Left renal cortex interstitium (tissue), 4 donors: ENCODE measurements at places on chromosomes 6 and 20. TPM values are rescaled to one million over a fixed set of nuclear protein-coding genes. Genes with fewer than 3 reads are reported as not detected.

- no peak for DNase-seq
Observed at GRCh38 chr6:170093658-170094596, 197.0 kb downstream of the DLL1 start.

- DNase-seq = no peak
Observed at GRCh38 chr6:106411643-106412200, 51.2 kb downstream of the CRYBG1 start.

DNA sequence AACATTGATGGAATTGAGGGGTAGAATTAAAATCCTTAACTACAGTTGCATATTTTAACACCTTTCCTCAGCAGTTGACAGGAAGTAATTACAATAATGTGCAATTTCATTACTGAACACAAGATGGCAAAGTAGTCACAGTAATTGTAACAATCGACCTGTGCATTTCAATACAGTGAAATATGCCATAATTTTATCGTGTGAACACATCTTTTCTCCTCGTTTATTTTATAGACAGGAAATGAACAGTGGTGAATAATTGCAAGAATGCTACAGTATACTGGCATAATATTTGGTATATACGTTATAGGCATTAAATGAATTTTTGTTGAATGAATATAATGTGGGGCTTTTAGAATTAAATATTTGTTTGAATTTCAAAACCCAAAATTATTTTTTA, 25.0 kb downstream of the CYB5R4 start:
- no peak for DNase-seq

DNA sequence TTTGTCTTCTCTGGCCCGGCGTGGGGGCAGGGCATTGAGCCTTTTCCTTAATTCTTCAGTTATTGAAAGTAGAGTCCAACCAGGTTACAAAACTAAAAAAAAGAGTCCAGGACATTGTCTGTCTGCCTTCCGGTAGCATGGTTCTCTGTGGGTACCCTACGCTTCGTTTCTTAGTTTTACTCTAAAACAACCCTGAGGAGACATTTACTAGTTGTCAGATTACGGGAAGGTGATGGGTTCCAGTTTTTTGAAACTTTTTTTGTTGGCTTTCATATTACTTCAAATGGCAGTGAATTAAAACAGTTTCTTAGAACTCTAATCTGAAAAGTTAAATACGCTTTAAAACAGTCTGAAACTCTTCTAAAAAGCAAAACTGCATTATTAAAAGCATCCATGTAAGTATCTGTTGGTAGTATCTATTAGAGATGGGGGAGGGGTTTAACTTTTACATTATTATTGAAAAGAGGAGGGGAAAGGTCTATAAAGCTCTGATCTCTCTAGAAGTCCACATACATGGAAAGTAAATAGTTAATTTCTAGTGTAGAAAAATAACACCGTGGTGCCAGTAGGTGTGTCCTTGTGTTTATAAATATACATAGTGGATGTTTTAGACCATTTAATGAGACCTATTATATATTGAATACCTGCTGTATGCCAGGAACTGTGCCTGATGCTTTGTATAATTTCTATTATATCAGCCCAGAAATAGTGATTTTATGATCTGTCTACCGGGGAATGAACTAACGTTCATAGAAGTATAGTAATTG, 2.2 kb downstream of the BICRAL start:
- peak; percentile 65 for DNase-seq

DNA sequence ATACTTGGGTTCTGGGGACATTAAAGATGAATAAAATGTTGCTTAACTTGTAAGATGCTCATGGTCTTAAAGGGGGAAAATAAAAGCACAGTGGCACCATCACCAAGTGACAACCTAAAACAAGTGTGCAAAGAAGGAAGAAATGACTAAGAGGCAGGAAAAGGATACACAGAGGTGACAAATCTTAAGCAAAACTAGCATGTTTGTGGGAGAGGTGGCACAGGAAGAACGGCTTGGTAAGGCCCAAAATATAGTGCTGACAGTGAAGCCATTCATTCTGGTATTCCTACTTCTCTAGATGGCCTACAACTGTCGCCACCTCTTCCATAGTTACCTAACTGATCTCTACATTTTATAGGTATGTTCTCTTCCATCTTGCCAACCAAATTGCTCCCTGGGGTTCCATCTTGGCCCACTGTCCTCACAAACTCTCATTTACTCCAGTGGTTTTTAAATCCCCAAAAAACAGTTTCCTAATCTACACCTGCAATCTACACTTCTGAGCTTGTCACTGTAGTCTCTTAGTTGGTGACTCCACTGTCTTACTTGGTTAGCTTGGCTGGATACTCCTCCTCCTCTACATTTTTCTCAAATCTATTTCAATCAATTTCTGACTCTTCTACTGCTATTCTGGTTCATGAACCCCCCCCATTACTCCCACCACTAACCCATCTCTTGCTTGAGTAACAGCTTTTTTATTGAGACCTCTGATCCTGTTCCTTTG, 33.5 kb downstream of the FAM8A1 start:
- no peak for DNase-seq

DNA sequence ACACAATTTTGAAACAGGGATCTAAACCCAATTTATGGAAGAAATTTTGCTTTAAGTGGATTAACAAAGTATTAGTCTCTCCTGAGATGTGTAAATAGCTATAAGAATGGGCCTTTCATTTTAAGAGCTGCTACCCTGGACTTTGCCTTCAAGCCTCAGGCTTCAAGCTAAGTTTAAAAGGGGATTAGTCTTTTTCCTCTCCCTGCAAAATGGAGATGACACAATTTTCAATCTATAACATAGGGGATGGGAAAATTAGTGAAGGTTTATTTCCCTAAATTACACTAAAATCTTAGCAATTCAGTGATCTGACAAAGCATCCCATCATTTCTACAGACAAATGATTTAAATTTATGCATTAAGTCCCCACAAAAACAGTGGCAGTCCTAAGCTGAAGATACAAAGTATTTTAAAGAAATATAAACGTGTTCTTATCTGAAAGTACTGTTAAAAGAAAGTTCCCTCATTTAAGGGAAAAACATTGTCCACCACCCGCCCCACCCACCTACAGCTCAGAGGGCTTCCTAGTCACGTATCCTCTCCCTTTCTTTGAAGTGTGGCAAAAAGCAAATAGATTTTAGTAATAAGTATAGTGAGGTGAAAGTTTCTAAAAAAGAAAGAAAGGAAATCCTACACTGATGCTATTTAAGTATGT, 14.5 kb downstream of the ARHGAP18 start:
- DNase-seq = no peak

GRCh38 chr6:34079899-34080298, 66.0 kb downstream of the GRM4 start:
- no peak for DNase-seq

- peak; percentile 59 for DNase-seq
Observed at GRCh38 chr20:19661717-19662636, 96.1 kb upstream of the RIN2 start.

GRCh38 chr6:96246563-96246962, 230.8 kb downstream of the FUT9 start:
- no peak for DNase-seq

- no peak for DNase-seq
Observed at GRCh38 chr6:36975231-36976006, 10.6 kb downstream of the MTCH1 start.

DNA sequence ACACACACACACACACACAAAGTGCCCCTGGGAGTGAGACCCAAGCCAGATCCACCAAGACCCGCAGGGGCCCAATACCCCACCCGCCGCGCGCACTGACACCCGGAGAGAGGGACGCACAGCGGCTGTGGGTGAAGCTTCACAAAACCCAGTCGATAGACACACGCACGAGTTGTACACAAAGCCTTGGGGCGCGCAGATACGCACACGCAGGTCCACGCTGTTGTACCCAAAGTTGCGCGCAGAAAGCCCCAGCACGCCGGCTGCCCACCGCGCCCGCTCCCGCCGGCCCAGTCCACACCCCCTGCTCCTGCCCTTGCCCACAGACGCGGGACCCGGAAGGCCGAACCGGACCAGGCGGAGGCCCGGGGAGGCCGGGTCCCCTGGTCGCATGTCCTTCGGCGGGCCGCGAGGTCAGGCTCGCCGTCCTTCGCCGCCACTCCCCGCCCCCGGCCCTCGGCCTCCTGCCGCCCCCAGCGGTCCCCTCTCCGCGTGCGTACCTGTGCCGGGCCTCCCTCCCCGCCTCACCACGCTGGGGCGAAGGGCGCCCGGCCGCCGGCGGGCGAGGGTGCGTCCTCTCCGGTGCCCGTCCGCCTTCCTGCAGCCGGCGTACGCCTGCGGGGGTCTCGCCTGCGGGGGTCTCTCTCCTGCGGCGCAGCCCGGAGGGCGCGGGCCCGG, at the start of gene TMEM74B:
TSS of gene TMEM74B (minus strand) at position 344 of the 678 bp plus-strand sequence. CDS start 1,180 bp downstream, outside the sequence.
- no peak for DNase-seq

GRCh38 chr6:37072526-37072925, 67.1 kb downstream of the FGD2 start:
- no peak for DNase-seq

GRCh38 chr20:22322513-22322912, 261.9 kb downstream of the FOXA2 start:
- no peak for DNase-seq

DNA sequence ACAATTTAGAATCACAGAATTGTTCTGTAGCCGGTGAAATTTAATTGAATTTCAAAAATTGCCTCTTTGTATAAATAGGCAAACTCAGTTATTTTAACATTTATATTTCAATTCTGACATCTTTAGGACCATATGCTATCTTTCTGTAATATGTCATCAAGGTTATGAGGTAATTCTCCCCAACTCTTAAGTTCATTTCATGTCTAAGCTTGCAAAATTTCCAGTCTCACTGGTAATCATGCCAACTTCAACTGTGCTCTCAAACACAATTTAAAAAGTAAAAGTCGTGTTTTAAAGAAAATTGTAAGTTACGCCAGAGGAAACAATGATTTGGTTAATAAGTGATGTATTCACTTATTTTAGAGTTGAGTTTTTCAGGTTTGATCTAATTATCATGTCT, 1.4 kb downstream of the NCOA7 start:
- DNase-seq = no peak

GRCh38 chr6:20096536-20096935, 115.7 kb downstream of the MBOAT1 start:
- DNase-seq = no peak

GRCh38 chr6:46715141-46715540, 20.0 kb downstream of the PLA2G7 start:
- DNase-seq = no peak

DNA sequence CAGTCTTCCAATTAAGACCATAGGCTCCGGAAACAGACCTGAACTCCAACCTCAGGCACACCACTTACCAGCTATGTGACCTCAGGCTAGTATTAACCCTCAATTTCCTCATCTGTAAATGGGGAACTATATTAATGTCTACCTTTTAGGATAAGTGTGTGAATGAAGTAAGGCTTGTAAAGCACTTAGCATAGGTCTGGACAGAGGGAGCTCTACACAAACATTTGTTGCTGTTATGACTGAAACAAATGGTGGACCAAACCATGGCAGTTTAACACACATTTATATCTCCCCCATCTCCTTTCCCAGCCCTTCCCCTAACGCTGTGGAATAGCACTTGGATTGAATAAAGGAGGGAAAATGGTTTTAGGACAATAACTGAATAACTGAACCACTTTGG, 48.7 kb downstream of the TSHZ2 start:
- DNase-seq = no peak

DNA sequence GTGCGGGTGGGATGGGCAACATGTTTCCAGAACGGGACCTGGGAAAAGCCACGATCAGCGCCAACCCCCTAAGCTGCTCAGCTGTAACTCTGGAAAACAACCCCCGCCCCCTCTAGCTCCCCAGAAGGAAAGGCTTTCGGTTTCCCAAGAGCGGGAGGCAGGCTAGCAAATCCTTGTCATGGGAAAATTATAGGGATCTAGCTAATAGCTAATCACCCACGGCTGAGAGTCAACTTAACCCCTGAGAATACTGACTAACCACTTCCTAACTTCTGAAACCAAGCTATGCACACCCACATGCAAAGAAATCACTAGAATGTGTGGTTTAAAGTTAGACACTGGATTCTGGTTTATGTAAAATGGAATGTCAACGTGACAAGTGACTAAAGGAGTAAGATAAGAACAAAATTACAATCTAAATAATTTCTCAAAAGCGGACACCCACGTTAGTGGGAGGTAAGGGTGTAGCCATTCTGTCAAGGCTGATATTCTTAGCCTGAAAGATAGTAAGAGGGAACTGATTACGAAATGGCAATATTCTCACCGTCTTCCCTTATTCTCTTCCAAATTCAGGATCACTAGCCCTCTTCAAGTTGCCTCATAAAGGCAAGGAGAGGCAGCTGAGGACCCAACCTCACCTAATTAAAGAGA, 20.1 kb downstream of the JAG1 start:
- DNase-seq = no peak

DNA sequence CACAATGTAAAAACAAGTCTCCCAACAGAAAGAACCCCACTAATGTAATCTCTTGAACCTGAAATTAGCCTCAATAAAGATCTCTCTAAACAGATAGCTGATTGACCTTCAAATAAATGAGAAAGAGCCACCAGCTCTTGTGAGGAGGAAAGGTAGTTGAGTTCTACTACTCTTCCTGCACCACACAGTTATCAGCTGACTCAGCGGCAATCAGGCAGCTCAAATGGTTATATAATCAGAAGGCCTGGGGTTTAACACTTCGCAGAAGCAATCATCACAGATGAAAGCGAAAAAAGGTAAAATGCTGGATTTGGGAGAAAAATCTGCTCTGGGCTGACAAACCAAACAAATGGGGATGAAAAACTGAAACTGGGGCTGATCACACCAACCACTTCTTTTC, 91.8 kb downstream of the CHD6 start:
- DNase-seq = no peak

GRCh38 chr6:39901670-39902069, 32.6 kb downstream of the MOCS1 start:
- DNase-seq = no peak

- no peak for DNase-seq
Observed at GRCh38 chr20:37389241-37389747, 43.4 kb downstream of the SRC start.

- DNase-seq = no peak
Observed at GRCh38 chr6:155455766-155456165, at the start of gene NOX3. NOX3 (minus strand) TSS chr6:155455839; CDS start chr6:155455800, 39 bp downstream.

DNA sequence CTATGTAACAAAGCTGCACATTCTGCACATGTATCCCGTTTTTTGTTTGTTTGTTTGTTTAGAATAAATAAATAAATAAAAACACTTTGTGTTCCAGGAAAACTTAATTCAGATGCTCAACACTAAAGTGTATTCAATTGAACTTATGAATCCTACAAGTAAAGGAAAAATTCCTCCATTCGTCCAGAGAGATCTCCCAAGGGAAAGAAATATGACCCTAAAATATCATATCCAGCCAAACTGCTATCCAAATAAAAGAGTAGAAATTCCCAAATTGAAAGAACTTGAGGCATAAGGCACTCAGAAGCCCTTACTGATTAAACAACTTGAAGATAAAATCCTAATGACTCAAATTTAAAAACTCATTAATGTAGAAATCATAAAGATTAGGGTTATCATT, 90.4 kb downstream of the MOXD1 start:
- no peak for DNase-seq

GRCh38 chr6:131368198-131368911, 204.7 kb upstream of the ARG1 start:
- DNase-seq = no peak

MOCS1 gene
- 11.6 TPM for polyA plus RNA-seq

GTSF1L gene
- not detected for polyA plus RNA-seq

EEF1E1 gene
- polyA plus RNA-seq = 64.5 TPM

PTK7 gene
- polyA plus RNA-seq = 266 TPM

CPXM1 gene
- polyA plus RNA-seq = 306 TPM

ADGRB3 gene
- 5.5 TPM for polyA plus RNA-seq
